ENCODE measurements at places on chromosomes 1 and 21. TPM values are rescaled to one million over a fixed set of nuclear protein-coding genes. Genes with fewer than 3 reads are reported as not detected.

CD1C gene
- total RNA-seq, result not detected

DNA sequence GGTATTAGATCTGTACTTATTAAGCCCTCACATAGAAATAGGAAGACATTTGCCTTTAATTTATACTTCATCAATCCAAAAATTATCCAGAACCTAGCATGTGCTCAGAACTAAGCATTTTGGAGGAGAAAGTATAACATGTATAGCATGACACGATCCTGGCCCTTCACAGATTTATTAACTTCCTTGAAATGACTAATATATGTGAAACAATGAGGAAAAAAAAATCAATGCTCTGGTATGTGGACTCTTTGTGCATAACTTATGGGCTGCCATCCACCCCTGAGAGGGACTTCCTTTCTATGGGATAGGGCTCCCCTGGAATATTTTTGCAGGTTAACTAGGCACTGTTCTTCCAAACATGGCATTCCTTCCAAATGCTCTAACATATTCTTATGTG, 36.6 kb downstream of the CCDC185 start:
- no peak for DNase-seq

- no peak for DNase-seq
These were observed 37.3 kb downstream of the MFSD2A start for GRCh38 chr1:39992234-39992633.

GRCh38 chr1:229900220-229900619, 166.8 kb upstream of the GALNT2 start:
- no peak for DNase-seq

ZNF670 gene
- 13.2 TPM for total RNA-seq

All from neural crest cell (in vitro differentiated cells).